ENCODE measurements at places on chromosomes 6 and 20.

DNA sequence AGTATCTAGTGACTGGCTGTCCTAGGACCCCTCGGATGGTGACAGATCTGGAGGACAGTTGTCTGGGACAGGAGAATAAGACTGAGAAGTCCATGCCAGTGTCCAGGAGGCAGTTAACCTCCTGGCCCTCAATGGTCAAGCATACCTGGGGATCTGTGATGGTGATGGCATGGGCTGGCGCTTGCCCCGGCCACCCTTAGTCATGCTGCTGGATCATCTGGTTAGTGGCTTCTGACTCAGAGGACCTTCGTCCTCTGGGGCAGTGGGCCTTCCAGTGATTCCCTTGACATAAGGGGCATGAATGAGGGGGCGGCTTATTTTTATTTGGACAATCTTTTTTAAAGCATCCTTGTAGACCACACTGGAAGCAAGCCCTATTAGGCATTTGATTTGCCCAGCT is 24.0 kb upstream of the SF3B5 start:
- DNase-seq = no peak

DNA sequence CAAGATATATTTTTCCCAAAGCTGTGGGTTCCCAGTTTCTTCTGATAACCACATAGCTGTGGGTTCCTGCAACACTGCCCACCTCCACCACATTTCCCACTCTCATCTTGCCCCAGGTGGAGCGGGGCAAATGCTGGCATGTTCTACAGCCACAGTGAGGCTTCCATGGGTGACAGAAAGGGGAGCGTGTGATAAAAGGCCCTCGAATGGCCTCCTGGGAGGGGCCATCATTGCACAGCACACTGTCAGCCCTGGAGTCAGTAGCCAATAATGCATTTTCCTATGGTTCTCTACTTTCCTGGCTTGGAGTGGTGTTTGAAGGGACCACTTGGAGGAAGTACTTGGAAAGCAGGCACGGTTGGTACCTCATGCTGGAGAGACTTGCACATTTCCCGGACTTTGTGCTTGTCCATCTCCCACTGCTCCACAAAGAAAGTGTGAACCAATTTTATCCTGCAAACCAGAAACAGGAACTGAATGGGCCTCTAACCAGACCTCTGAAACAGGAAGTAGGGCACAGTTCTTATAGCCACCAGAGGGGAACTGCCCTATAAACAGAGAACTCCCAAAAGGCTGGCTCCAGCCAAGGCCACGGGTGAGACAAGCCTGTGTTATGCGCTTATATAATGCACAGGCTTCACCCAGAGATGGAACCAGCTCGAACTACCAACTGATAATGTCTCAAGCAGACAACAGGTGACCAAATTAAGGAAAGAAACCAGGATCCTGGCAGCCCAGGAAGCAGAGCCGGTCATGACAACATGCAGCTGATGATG is 8.6 kb downstream of the MAP3K5 start:
- no peak for DNase-seq

DNA sequence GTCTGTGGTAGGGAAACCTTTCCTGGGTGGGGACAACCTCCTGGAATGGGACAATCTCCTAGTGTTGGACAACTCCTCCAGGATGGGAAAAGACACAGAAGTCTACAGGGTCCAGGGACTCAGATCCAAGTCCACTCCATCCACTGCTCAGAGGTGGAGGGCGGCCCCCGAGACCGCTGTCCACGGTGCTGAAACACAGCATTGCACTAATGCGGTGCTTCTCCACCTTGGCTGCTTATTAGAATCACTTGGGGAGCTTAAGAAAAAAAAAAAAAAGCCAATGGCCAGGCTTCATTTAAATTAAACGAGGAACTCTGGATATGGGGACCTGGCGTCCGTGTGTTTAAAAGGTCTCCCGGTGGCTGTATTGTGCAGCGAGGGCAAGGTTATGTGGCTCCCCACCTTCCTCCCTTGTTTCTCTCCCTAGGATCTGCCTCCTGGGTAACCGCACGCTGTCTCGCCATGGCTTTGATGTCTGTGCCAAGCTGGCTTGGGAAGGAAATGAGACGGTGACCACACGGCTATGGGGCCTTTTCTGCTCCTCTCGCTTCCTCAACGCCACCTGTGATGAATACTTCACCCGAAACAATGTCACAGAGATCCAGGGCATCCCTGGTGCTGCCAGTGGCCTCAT is 12.0 kb downstream of the SLC12A5 start:
- no peak for DNase-seq

- no peak for DNase-seq
These were observed 94.1 kb upstream of the SHLD1 start for GRCh38 chr20:5656126-5656525.

GRCh38 chr20:10427060-10427692 is 6.8 kb downstream of the MKKS start:
- no peak for DNase-seq

DNA sequence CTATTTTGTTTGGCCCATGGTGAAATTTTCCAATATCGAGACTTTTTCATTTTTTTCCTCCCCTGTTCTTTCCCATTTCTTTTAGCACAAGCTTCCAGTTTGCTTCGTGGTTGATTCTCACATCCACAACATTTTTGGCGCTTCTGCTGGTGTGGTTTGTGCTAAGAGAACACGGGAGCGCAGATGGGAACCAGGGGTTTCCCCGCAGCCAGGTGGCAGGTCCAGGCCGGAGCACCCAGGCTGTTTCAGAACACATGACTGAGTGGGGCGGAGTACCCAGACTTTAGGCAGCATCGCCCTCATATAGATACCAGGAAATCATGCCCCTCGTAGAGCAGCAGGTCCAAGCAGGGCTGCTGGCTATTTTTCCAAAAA is 58.0 kb downstream of the SYTL3 start:
- no peak for DNase-seq

DNA sequence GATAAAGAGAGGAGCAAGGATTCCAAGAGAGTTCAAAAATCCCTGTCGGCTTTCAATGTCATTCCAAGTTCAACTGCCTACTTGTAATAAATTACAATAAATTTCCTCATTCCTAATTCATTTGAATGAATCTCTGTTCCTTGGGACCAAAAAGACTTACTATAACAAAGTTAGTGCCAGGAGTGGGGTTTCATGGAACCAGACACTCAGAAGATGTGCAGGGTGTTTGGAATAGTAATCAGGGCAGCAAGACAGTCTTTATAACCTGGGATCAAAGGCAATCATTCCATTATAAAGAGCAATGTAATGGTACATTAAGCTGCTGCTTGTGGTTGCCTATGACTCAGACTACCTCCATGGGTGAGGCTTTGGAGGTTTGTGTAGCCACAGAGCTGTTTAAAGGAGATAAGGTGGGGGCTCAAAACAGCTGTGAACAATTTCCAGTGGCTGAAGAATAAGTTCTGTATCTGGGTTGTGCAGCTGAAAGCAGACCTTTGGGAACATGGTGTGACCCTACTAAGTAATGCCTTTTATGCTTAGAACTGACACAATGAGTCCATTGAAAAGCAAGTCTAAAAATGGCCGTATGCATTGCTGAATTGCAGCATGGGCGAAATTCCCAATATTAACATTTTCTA is 159.9 kb downstream of the LINC00237 start:
- DNase-seq = no peak

- DNase-seq = no peak
These were observed 19.6 kb downstream of the SLC22A2 start for GRCh38 chr6:160238761-160239751.
